ENCODE measurements at places on chromosomes 6 and 20.
A peak's percentile ranks its signal among the peaks of the same experiment; 100 is the strongest.

GRCh38 chr6:334536-335510 lies 42.5 kb downstream of the DUSP22 start:
- no peak for DNase-seq

- DNase-seq: no peak
Observed at GRCh38 chr20:23640671-23641667, 3.2 kb upstream of the CST3 start.

GRCh38 chr6:73308712-73309534 lies 45.2 kb downstream of the DPPA5 start:
- DNase-seq: no peak

GRCh38 chr6:44257025-44257752 lies at the start of gene SLC35B2:
Gene SLC35B2 (minus strand): TSS chr6:44257528. CDS start chr6:44257410, 118 bp downstream.
- peak; percentile 78 for DNase-seq

DNA sequence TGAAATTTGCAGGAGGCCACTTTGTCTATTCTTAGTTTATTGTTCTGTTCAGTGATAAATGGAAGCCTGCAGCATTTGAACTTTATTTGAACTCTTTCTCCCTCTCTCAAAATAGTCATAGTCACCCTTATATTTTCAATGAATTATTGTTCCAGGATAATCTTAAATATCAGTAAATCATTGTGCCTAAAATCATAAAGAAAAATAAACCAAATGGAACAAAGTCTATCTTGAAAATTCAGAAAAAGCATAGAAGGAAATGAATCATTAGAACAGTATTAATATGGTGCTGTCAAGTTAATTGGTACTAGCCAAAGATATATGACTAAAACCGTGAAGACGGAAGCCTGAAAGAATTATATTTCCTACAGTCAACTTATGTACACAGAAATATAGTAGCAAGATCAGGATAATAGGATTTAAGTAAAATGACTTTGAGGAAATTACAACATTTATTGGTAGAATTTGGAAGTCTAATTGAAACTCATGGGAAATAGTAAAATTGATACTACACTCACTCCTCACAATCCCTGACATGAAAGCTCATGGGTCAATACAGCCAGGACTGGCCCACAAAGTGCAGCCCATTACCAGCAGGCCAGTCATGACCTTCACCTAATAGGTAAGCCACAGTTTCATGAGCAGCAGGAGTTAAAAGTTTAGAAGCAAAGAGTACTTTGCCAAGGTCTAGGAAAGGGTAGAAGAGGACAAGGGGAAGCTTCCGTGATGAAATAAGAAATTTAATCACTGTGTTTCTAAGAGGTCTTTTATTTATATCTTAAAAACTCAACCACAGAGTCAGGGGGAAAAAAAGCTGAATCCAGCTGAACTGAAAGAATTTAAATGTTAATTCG lies 119.9 kb upstream of the ENPP5 start:
- no peak for DNase-seq

GRCh38 chr20:9441948-9442347 lies 72.4 kb upstream of the LAMP5 start:
- DNase-seq: no peak

DNA sequence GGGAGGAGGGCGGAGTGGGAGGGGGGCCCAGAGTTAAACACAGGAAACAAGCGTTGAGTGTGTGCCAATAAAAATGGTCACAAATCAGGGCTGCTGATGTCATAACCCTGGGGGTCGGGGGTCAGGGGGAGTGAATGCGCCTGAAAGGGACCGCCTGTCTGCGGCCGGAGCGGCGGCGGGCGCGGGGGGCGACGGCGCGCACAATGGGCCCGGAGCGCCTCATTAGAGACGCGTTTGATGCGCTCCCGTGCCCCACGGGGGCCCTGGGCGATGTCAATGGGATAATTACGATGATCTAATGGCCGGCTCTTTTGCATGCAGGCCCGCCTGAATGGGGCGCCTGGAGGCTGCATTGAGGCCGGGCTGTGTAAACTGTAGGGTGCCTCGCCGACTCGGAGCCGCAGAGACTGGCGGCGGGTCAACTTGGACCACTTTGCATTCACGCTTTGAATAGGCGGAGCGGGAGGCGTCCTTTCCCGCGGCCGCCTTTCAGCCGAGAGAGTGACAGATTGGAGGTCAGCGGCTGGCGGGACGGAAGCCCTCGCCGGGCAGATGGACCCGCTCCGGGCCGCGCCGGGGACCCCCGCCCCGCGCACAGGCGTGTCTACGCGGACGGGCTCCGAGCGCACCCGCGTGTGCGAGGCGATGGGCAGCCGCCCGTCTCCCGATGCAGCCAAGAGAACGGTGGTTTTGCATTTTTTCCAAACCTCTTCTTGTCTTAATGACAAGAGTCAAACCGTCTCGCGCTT lies 296.1 kb downstream of the TFAP2C start:
- DNase-seq: no peak

DNA sequence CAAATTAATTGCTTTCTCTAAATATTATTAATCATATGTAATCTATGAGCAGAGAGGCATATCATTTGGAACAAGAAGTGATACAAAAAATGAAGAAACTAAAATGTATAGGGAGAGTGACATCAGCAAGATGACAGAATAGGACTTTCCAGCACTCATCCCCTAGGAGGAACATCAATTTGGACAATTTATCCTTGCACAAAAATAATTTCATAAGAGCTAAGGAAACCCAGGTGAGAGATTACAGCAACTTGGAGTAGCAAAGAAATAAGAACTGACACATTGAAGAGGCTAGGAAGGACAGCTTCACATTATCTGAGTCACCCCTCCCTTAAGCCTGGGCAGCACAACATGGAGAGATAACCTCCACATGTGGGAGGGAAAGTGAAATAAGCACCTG lies 347.5 kb downstream of the MAFB start:
- DNase-seq: no peak

GRCh38 chr6:55141611-55142010 lies 32.7 kb upstream of the HCRTR2 start:
- no peak for DNase-seq

- no peak for DNase-seq
Observed at GRCh38 chr6:1610497-1611321, 994 bp downstream of the FOXC1 start.

Data from CD4-positive, alpha-beta T cell treated with Interleukin-1 beta for 1 hour (primary cell).